ENCODE measurements at places on chromosomes 5 and 9. TPM values are rescaled to one million over a fixed set of nuclear protein-coding genes. Genes with fewer than 3 reads are reported as not detected.

IFNE gene
- 0.89 TPM for total RNA-seq

DNA sequence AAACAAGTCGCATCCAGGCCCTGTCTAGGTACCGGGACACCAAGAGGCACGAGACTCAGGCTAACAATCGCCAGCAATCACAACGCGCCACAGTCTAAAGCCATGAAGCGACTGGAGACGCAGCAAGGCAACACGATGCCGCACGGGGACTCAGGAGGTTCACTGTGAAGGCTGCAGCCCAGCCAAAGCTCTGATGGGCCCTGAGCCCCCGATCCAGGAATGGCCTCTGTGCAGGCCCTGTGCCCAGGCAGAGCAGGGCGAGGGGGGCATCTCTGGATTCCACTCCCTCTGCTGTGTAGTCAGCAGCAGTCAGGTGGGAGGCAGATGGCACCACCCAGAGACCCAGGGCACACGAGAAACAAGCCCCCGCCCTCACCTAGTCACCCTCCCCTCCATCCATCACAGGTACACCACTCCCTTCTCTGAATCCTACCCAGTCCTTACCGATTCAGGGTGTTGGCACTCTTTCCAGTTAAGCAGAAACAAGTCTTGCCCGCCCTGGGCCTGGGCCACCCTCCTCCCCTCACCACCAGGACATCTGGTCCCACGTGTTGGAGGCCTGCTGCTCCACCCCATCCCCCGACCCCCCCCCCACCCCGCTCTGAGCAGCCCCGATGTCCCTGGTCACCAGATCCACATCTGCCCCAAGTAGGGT lies 1.1 kb downstream of the RALGDS start:
- DNase-seq, result no peak

F2RL1 gene
- 13.4 TPM for total RNA-seq

GMCL2 gene
- not detected for total RNA-seq

- no peak for DNase-seq
These were observed 185.9 kb upstream of the RASA1 start for GRCh38 chr5:87081511-87082372.

DNA sequence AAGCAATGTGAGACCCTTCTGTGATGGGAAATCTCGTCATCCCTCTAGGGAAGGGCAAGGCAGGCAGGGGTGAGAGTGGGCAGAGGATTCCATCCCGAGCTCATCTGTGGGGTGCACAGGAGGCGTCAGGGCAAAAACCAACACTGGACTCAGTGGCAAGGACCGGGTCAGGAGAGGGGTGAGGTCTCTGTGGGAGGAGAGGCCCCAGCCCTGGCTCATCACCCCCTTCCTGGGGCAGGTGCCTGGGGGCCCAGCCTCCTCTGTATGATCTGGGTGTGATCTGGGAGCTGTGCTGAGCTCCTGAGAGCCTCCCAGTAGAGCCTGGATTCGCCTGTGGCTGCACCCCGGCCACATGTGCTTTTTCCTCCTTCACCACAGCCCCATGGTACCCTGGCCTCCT lies 597 bp downstream of the SPATA31E1 start:
- DNase-seq, result peak; percentile 45

DNA sequence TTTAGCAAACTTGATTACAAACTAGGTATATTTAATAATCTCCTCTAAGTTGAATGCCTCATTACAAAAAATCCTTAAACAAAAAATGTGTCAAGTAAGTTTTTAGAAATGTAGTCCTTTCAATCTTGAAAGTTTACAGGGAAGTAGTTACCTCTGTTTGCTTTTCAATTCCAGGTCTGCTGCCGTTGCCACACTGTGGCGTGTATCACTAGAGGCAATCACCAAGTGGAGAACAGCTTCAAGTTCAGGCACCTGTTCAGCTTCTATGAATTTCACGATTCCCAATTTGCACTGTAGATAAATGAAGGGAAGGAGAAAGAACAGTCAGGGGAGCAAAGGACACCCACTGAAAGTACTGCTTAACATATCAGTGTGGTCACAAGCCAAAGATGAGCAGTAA lies 51.1 kb downstream of the ECPAS start:
- DNase-seq, result no peak

GRCh38 chr5:23027331-23027730 lies 174.2 kb upstream of the CDH12 start:
- no peak for DNase-seq

PLCXD3 gene
- 41.8 TPM for total RNA-seq

- no peak for DNase-seq
These were observed 26.9 kb downstream of the ZNF484 start for GRCh38 chr9:92850898-92851297.

GFI1B gene
- total RNA-seq, result 0.67 TPM

- DNase-seq, result no peak
These were observed 26.2 kb downstream of the SNX24 start for GRCh38 chr5:122871661-122872060.

GRCh38 chr5:143196601-143197259 lies 206.8 kb downstream of the NR3C1 start:
- no peak for DNase-seq

- DNase-seq, result no peak
These were observed 737 bp downstream of the RNF180 start for GRCh38 chr5:64166201-64166959.

PCDHGA5 gene
- total RNA-seq, result 0.51 TPM

SAXO1 gene
- total RNA-seq, result 0.23 TPM

LCN9 gene
- 10.4 TPM for total RNA-seq

DNA sequence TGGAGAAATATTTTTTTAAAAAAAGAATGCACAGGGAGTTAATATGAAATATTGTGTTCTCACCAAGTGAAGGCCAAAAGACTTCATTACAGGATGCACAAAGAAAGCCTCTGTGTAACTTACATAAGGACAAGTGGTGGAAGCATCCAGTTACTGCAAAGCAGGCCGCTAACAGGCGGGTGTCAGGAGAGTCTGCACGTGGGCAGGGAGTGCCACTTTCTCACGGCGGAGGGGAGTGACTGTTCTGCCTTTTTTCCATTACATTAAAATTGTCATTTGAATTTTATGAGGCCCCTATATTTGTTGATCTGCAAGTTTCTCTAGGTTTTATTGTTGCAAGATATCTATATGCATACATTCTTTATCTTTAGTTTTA lies 28.1 kb upstream of the SPATA31E1 start:
- DNase-seq, result peak; percentile 8

GRCh38 chr5:16852251-16853005 lies 83.7 kb downstream of the MYO10 start:
- DNase-seq, result no peak

GRCh38 chr9:89354471-89354870 lies 36.2 kb downstream of the SECISBP2 start:
- no peak for DNase-seq

Measured in endodermal cell (in vitro differentiated cells).